ENCODE measurements at places on chromosomes 6 and 20.

- no peak for DNase-seq
These were observed 8.8 kb upstream of the FAM8A1 start for GRCh38 chr6:17591287-17591686.

DNA sequence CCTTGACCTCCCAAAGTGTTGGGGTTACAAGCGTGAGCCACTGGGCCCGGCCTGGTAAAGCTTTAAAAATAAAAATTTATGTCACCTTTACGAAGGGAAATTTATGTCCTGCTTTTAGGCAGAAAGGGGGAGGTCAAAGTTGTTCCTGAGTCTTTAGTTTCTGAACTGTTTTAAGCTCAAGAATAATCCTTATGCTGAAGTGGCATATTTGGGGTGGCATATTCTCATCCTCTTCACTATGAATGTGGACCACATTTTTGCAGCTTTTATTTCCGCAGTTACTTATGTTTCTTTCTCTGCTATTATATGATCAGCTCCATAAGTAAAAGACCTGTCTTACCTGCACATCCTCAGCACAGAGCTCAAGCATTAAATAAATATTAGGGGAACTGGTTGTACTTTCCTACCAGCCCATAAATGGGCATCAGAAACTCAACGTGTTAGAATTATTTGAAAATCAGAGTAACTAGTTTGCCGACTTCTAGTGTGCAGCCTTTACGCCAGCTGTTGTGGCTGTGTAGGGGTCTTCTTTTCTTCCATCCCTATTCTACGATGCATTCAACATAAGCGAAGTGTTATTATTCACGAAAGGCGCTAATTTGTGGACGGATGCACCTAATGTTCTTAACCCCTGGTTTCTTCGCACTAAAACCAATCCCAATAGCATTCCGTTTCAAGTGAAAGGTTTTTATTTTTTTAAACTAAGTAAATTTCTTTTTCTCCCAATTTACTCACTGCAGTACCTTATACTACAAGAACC lies 867 bp upstream of the AKAP7 start:
- no peak for DNase-seq

DNA sequence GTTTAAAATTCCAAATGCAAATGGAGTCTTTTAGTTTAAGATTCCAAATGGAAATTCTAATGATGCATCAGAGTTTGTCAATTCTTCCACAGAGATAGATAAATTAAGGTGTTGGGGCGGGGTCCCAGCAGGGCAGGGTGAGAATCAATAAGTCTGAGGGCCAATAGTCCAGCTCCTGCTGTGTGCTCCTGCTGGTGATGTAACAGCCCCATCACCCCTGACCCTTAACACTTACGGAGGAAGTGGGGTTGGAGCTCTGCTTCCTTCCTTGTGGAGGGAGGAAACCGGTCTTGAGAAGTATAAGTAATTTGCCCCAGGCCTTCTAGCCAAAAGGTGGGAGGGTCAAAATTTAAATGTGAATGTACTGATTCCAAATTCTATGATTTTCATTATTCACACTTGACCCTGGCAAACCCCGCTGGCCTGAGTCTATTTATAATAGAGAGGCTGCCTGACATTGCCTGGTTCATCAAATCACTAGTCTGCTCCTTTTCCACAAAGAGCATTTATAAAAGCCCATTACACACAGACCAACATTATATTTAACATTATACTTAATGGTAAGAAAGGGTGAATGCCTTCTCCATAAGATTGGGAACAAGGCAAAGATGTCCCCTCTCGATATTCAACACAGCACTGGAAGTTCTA lies 17.2 kb downstream of the ZBTB2 start:
- DNase-seq: no peak

DNA sequence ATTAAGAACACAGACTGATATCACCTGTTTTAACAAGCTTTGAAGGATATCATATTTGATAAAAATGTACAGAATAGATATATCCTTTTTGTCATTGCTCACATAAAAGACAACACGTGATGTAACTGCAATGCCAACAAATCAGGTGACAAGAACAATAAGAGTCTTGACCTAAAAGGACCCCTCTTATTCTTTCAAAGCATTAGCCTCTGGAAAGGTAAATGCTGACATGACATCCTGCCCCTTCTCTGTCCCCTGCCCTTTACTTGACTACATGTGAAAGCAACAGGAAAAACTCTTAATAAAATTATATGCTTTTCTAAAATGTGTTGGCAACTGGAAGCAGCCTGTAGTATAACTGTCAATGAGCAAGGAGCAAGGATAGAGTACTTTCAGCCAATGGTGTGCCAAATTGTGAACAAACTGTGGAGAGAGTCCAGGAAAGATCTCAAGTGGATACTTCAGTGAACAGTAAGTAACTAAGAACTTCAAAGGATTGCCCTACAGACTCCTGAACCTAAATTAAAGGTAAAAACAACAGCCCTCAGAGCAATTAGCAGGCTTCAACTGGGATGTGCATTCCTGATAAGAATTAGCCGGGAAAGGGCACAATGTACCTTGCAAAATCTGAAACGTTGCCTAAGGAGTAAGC lies 16.3 kb downstream of the PTPRK start:
- DNase-seq: no peak

GRCh38 chr6:165668951-165669350 lies 5.9 kb upstream of the PDE10A start:
- no peak for DNase-seq

DNA sequence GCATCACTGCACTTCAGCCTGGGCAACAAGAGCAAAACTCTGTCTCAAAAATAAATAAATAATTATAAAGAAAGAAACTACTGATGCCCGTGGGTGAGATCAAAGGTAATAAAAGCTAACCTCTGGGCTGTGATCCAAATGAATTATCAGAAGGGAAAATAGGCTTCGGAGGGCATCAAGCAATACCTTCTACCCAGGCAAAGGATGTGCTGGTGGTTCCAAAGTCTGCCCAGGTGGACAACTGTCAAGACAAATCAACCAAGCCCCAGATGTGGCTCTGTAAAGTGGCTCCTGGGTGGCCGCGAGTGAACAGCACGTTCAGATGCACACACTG lies 95.6 kb downstream of the SCML4 start:
- DNase-seq: no peak

- peak; percentile 59 for DNase-seq
These were observed 29.1 kb upstream of the ZC3H12D start for GRCh38 chr6:149513915-149514314.

GRCh38 chr6:156870924-156871539 lies 93.9 kb downstream of the ARID1B start:
- no peak for DNase-seq

DNA sequence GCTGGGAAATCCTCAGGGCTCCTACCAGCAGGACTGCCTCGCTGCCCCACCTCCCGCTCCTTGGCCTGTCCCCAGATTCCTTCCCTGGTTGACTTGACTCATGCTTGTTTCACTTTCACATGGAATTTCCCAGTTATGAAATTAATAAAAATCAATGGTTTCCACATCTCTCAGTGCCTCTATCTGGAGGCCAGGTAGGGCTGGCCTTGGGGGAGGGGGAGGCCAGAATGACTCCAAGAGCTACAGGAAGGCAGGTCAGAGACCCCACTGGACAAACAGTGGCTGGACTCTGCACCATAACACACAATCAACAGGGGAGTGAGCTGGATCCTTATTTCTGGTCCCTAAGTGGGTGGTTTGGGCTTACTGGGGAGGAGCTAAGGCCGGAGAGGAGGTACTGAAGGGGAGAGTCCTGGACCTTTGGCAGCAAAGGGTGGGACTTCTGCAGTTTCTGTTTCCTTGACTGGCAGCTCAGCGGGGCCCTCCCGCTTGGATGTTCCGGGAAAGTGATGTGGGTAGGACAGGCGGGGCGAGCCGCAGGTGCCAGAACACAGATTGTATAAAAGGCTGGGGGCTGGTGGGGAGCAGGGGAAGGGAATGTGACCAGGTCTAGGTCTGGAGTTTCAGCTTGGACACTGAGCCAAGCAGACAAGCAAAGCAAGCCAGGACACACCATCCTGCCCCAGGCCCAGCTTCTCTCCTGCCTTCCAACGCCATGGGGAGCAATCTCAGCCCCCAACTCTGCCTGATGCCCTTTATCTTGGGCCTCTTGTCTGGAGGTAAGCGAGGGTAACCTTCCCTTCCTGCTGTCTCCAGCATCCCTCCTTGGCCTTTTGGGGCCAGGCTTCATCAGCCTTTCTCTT lies at the start of gene CFB:
CFB (plus strand) TSS at position 589 of the 863 bp plus-strand sequence; CDS start at position 716, 127 bp downstream.
- peak; percentile 71 for DNase-seq

DNA sequence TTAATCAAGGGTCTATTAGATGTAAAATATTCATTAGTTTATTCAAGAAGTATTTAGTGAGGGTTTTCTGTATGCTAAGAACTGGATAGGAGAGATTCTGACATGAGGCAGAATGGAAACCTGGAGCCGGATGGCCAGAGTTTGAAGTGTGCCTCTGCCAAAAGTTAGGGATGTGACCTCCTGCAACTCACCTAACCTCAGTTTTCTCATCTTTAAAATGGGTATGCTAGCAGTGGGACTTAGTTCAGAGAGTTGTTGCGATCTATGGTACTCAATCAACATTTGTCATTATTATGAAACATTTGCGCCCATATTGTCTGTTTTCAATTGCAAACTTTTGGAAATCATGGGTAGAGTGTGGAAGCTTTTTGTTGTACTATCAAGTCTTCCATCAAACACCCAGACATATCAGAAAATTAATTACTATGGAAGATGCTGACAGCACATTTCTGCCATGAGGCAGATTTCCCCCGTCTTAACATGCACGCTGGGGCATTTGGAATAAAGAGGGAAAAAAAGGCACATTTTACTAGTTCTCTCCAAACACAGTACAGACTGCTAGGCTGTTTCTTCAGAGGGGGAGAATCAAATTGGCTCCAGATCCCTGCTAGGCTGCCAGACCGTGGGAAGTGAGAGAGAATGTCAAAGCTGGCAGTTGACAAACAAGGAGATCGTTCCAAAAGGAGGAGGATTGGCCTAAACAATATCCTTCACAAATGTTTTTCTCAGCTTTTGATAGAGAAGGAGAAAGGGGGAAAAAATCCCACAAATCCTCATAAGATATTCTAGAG lies 205.3 kb upstream of the TSHZ2 start:
- DNase-seq: no peak

- DNase-seq: no peak
These were observed 11.6 kb downstream of the GMPR start for GRCh38 chr6:16249971-16250370.

DNA sequence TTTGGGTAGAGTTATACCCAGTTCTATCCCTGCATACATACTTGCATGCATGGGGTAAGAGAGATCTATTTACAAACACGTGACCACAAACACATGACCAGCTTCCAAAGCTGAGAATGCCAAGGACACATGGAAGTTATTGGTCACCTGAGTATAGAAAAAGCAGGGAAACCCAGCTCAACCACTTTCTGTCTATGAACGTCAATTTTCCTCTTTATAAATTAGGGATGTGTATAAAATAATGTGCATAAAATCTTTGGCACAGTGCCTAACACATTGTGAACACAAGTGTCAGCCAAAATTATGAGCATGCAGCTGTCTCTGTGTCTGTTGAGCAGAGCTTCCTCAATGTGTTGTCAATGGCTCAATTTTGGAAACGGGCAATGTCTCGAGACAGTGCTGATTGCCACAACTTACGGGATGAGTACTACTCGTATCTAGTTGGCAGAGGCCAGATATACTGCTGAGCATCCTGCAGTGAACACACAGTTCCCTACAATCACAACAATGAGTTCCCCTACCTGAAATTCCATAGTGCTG lies 44.9 kb downstream of the TPD52L1 start:
- DNase-seq: no peak

GRCh38 chr20:35264755-35265154 lies 13.2 kb downstream of the MMP24OS start:
- peak; percentile 33 for DNase-seq

DNA sequence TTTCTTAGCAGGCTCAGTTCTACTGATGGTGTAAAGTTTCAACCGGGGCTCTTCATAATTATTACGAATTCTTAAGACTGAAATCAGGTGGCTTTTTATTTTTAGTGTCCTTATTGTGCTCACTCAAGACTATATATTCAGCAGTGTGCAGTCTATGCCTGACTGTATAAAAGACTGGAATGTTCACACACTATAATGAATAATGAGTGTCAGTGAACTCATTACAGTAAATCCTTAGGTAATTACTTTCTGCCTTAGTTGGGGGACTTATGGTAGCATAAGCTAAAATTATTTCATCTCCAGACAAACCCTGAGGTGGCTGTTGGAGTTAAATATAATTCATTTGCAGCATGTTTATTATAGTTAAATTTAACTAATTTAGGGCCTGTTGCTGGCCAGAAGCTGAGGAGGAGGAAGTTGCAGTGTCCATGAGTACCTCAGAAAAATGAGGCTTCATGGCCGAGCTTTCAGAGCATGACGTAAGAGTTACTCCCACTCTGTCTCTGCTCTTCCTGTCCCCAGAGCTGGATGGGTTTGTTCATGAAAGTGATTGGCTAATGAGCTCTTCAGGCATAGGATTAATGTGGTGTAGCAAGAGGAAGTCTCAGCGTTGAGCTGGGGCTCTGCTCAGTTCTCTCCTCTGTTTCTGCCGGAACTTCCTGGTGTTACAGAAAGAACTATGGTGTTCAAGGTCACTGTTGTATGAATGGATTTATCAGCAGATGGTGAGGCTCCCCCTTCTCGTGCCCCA lies 335.7 kb downstream of the NRN1 start:
- DNase-seq: peak; percentile 59

- DNase-seq: no peak
These were observed 1.6 kb upstream of the HEY2 start for GRCh38 chr6:125747589-125748405.

- no peak for DNase-seq
These were observed 1.0 kb downstream of the ITPA start for GRCh38 chr20:3210346-3210745.

- DNase-seq: peak; percentile 4
These were observed 754 bp downstream of the RPS10 start for GRCh38 chr6:34425132-34425497.

- DNase-seq: no peak
These were observed 207.9 kb downstream of the SAMD5 start for GRCh38 chr6:147716434-147716833.

DNA sequence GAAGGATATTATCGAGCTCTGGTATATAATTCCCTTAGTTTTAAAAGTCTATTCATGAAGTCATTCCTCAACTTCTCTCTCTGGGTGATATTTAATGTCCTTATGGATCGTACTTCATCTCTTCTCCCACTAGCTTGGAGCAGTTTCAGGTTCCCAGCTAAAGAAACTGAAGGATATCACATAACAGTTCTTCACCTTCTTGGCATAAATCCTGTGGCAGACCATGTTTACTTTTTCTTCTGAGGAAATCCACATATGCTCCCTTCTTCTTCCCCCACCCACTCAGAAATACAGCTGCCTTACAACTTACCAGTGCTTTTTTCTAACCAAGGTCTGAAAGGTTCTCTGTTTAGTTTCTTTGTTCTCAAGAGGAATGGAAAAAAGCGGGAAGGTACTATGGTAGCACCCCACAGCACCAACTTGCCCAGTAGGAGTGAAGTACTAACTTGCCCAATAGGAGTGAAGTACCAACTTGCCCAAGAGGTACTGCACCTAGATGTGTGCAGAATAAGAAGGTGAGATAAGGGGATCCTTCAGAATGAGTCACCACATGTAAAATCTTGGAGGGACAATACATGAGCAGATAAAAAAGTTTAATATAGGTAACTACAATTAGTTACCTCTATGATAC lies 53.1 kb downstream of the TSPYL4 start:
- peak; percentile 55 for DNase-seq

GRCh38 chr20:51385646-51386530 lies 156.6 kb downstream of the NFATC2 start:
- DNase-seq: no peak

- no peak for DNase-seq
These were observed 246.3 kb upstream of the RREB1 start for GRCh38 chr6:6861351-6861894.
